ENCODE measurements at places on chromosomes 2 and 18. TPM values are rescaled to one million over a fixed set of nuclear protein-coding genes. Genes with fewer than 3 reads are reported as not detected.

The RTP5 gene
- total RNA-seq: not detected

The SERPINB7 gene
- not detected for total RNA-seq

The ILKAP gene
- 12.8 TPM for total RNA-seq

The CRYGC gene
- total RNA-seq: not detected

The MYOM1 gene
- 0.55 TPM for total RNA-seq

The NCKAP5 gene
- 0.15 TPM for total RNA-seq

The CTAGE1 gene
- total RNA-seq: not detected

The FIGN gene
- total RNA-seq: 6.5 TPM

The ALKAL2 gene
- total RNA-seq: 2.6 TPM

The TTR gene
- total RNA-seq: not detected

The SLC5A7 gene
- total RNA-seq: not detected

Measured in H7 (cell line).